ENCODE measurements at places on chromosomes 4 and X.

DNA sequence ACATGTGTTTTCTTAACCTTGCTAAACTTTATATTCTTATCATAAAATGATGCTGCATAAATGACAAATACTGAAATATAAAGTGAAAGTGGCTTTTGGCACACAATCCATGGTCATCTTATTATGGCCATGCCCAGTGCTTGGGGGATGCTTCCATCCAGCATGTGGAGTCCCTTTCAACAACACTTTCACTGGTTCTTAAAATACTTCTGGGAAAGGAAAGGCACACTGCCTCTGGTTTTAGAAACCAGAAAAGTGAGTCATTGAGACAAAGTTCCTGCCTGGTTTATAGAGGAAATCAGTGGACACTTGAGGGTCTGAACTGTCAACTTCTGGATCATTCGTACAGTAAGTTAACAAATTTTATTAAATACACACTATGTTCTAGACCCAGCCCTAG, 248.0 kb upstream of the ADAMTS3 start:
- DNase-seq = no peak

- DNase-seq = no peak
Observed at GRCh38 chrX:150848914-150849365, 49.5 kb downstream of the CD99L2 start.

GRCh38 chrX:38178396-38178795, 42.3 kb downstream of the SRPX start:
- DNase-seq = no peak

GRCh38 chr4:18689308-18690115, 668.0 kb upstream of the LCORL start:
- DNase-seq = peak; percentile 23

GRCh38 chr4:137804906-137805495, 272.7 kb upstream of the PCDH18 start:
- no peak for DNase-seq

DNA sequence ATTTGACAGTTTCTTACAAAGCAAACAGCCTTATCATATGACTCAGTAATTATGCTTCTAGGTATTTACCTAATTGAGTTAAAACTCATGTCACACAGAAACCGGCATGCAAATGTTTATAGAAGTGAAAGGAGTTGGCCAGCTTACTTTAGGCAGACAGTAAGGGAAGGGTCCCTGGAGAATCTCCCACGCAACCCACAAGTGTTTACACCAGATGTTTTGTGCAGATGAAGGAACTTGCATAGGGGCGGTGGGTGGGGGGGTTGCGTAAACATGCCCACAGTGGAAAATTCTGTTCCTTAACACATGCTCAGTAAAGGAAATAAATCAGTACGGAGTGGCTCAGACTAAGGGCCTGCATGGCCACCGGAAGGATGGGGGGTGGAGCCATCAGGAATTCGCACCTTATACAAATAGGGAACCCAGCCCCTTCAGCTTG, 330.5 kb upstream of the AADAT start:
- DNase-seq = no peak

DNA sequence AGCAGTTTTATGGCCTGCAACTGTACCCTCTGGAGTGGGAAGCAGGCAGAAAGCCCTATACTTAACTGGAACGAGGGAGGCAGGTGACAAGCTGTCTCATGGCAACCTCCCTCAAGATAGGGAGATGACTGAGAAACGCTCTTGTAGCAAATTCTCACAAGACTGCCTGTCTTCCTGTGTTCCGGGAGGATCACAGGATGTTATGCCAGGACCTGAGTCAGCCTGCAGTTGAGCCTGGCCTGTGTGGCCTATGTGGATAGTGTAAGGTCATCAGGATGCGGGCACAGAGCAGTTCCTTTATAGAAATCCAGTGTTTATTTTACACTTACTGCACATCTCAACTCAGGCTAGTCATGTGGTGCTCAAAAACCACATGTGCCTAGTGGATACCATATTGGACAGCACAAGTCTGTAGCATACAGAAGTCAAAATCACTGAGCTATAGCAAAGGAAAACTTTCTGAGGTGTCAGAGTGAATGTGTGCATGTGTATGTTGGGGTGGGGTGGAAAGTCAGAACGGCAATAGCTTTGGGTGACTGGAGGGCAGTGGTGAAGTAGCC, 25.2 kb downstream of the TAF7L start:
- DNase-seq = no peak

GRCh38 chr4:61336916-61337315, 136.8 kb downstream of the ADGRL3 start:
- no peak for DNase-seq

GRCh38 chr4:153781280-153781679, 7.6 kb downstream of the SFRP2 start:
- DNase-seq = no peak

DNA sequence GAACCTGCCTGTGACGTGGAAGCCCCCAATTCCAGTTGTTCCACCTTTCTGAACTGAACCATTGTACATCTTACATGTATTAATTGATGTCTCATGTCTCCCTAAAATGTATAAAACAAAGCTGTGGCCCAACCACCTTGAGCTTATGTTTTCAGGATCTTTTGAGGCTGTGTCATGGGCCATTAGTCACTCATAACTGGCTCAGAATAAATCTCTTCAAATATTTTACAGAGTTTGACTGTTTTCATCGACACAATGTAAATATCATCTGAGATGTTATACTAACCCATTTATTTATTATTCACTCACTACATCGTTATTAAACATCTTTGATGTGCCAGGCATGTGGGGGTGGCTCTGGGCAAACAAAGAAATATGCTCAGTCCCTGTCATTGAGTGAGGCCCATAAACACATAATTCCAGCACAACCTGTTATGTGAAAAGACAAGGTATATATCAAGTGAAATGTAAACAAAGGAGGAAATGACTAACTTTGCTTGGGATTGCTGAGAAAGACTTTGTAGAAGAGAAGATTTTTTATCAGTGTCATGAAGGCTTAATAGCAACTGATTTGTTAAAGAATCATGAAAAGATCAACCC, 34.5 kb upstream of the PPM1K start:
- no peak for DNase-seq

DNA sequence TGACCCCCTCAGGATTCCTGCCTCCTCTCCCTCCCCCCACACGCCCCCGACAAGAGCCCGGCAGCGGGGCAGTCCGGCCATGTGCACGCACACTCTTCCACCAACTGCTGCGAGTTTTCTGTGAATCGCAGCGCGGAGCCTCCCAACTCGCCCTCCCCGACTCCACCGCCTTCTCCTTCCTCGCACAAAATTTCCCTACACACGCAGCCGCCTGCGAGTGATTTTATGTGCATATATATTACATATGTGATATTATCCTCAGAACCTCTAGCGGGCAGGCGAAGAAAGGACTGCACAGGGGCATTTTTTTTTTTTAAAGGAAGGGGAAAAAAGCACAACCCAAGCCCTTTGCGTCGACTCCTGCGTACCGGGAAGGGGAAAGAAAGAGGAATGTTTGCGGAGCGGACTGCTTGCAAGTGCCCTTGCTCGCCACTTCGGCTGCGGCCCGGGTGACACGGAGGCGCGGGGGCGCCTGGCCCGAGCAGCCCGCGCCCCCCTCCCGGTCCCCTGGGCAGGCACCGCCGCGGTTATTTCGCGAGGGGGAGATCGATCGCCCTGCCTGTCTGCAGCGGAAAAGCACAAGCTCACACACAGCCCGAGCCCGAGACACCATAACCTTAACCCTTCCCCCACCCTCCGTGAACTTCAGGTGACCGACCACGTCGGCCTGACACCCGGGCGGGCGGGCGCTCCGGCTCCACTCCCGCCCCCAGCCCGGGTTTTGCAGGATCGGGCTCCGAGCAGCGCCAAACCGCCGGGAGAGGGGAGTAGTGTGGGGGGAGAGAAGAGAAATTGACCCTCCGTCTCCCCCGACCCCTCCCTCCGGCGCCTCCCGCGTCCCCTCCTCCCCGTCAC, 2.3 kb downstream of the ZNF827 start:
- DNase-seq = peak; percentile 36

DNA sequence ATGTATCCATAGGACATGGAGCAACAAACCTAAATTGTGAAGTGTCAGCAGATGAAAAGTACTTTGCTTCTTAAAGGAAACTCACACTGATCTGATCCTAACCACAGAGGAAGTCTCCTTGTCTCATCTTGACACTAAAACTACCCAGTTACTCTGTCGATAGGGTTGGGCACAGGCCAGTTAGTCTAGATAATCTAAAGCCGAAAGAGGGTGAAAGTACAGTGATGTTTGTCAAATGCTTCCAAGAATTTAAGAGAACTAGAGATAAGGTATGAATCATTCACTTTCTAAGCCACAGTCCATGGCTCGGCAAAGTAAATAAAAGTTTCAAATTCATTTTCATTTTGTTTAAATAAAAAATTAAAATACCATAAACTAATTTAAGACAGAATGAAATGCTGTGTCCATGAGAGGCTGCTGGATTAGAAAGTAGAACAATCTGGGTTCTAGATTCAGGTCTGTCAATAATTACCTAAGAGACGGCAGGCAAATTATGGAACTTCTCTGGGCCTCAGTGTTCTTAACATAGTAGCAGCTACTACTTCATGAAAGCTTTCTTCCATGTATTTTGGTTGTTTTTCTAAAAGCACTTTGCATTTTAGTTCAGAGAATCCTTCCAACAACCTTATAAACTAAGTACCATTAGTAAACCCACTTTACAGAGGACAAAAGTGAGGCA, 176.7 kb downstream of the LDB2 start:
- DNase-seq = no peak

GRCh38 chrX:50814701-50815100, 707 bp upstream of the SHROOM4 start:
- no peak for DNase-seq

DNA sequence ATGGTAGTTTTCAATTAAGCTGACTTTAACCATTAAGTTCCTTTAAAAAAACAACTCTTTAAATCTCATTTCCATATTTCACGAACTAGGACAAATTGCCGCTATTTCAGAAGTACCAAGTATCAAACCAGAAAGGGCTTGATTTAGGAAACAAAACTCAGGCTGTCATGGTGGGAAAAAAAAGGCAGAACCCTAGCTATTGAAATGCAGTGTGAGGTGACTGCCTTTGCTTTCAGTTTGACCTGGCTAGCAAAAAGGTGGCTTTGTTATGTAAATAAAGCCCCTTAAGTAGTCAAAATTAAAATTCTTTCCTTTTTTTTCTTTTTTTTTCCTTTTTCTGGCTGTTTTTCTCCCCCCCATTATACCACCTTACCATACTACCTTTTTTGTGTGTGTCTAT, 40.6 kb upstream of the CYP2U1 start:
- DNase-seq = no peak

- DNase-seq = no peak
Observed at GRCh38 chrX:13252726-13253125, 67.1 kb downstream of the ATXN3L start.

DNA sequence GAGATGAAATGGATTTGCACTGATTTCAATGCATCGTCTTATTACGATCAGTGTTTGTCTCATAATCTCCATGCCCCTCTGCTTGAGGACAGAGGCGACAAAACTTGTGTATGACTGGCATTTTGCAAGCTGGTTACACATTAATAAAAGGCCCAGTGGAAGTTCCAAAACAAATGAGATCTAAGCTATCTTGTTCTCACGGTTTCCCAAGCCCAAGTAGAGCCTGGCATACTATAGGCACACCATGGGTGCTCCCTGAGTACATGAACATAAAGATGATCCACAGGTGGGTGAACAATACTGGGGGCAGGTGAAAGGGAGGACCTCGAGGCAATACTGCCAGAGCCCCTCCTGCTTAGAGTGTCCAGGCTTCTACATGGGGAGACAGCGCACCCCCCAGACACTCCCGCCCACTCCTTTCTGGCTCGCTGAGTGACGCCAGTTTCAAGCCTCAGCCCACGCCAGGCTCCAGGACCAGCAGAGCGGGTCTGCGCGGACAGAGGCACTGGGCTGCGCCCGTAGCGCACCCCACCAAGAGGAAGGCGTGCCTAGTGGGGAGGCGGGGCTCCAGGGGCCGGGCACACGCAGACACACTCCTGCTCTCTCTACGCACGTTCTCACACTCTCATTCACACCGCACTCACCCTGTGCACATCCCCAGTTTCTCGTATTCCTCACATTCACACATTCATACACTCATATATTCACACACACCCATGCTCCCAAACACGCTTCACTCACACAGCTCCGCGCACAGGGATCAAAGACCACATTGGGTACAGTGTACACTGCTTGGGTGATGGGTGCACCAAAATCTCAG, 8.9 kb upstream of the GSX2 start:
- no peak for DNase-seq

DNA sequence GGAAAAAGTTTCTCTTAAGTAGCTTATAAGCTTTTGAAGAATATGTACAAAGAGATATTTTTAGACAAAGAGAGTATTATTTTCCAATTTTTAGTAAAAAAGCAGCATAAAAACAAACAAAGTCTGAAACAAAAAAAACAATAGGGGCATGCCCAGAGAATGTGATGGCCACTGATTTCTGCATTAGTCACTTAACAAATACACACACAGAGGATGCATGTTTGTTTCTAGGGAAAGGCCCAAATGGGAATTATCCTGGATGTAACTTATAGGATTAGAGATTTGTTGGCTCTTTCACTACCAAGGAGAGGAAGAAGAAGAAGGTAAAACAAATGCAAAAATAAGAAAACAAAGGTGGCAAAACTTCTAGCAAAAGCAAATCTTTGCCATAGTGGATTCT, 95.9 kb upstream of the SCOC start:
- no peak for DNase-seq

GRCh38 chr4:15691346-15692135, 9.9 kb downstream of the FAM200B start:
- DNase-seq = no peak

DNA sequence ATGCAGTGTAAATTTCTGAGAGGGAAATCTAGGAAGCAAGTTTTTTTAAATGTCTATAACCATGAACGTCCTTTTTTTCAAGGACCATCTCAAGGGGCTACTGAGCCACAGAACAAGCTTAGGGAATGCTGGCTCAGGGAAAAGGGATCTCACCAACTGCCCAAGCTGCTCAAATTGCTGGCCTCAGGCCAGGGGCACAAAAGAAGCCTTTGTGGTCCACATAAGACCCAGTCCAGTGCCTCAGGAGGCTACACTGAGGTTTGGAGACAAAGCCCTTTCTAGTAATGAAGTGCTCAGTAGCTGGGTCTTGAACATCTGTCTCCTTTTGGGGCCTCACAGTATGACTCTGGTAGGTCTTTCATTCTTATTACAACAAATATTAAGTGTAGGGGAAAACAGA, 305.5 kb downstream of the RAB28 start:
- no peak for DNase-seq

DNA sequence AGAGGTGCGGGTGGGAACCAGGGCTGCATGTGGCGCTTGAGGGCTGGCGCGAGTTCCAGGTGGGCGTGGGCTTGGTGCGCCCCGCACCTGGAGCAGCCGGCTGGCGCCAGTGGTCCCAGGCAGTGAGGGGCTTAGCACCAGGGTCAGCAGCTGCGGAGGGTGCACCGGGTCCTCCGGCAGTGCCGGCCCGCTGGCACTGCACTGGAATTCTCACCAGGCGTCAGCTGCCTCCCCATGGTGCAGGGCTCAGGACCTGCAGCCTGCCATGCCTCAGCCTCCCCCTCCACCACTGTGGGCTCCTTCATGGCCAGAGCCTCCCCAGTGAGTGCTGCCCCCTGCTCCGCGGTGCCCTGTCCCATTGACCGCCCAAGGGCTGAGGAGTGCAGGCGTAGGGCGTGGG, 174.0 kb downstream of the ADAM29 start:
- no peak for DNase-seq
